Hepatocyte (in vitro differentiated cells): ENCODE measurements at places on chromosomes 2 and 18. TPM values are rescaled to one million over a fixed set of nuclear protein-coding genes. Genes with fewer than 3 reads are reported as not detected.

- H3K36me3 ChIP-seq: no peaks in the 10 kb centered on the region
- DNase-seq: no peak
Measured at GRCh38 chr18:75132098-75132870, 76.7 kb downstream of the PTGR3 start.

GRCh38 chr2:223536546-223536945 is 65.6 kb downstream of the SCG2 start:
- H3K27me3 ChIP-seq: no peaks in the 10 kb centered on the region
- no peaks in the 10 kb centered on the region for H3K36me3 ChIP-seq
- no peak overlapping the region for H3K4me3 ChIP-seq
- DNase-seq: no peak
- peaks cover 21% of the 10 kb centered on the region for H3K4me1 ChIP-seq

CRYGD gene
- polyA plus RNA-seq: 0.47 and 0.85 TPM in 2 replicates

KCNK3 gene
- polyA plus RNA-seq: 8.2 and 9.0 TPM in 2 replicates

PLGLB2 gene
- polyA plus RNA-seq: 11.5 and 13.7 TPM in 2 replicates
